ENCODE measurements at places on chromosomes 12 and 14.

- no peak for DNase-seq
These were observed 74.0 kb downstream of the SNAPC1 start for GRCh38 chr14:61836184-61836583.

DNA sequence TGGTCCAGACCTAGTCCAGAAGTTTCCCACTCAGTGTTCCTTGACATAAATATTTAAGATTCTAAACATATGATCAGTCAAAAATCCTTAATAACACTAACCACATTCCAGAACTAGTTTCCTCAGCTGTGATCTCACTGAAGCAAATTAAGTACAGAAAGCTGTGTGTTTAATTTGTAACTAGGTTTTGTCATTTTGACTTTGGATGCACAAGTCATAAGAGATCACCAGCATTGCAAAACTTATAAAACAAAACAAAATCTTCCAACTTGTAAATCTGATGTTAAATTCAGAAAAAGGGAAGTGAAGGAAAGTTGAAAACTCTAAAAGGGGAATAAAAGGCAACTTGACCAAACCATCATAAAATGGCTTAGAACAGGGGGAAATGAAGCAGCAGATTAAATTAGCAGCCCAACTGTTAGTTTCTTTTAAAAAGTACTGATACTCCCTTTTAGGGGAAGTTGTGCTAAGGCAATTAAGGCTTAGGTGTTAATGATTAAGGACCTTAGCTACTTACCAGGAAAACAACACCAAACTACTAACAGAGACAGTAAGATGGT, 56.6 kb downstream of the SH2B3 start:
- no peak for DNase-seq

GRCh38 chr14:37709419-37710195, 114.2 kb downstream of the TTC6 start:
- DNase-seq, result no peak

DNA sequence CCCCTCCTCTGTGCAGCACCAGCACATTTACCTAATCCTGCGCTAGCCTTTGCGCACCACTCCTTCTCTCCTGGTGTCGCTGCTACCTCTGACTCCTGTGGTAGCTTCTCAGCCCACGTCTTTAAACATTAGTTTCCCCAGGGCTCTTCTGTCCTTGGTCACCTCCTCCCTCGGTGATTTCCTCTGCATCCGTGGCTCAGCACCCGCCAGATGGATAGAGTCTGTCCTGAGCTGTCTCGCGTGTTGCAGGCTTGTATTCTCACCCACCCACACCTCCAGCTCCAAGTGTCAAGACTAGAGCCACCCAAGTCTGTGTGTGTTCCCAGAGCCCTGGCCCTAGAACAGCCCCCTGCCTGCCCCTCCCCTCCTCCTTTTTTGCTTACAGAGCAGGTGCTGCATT, 83.2 kb downstream of the EML1 start:
- no peak for DNase-seq

- no peak for DNase-seq
These were observed 3.9 kb downstream of the BLTP3B start for GRCh38 chr12:100138803-100139098.

GRCh38 chr12:24436667-24437066, 487.2 kb upstream of the SOX5 start:
- no peak for DNase-seq

DNA sequence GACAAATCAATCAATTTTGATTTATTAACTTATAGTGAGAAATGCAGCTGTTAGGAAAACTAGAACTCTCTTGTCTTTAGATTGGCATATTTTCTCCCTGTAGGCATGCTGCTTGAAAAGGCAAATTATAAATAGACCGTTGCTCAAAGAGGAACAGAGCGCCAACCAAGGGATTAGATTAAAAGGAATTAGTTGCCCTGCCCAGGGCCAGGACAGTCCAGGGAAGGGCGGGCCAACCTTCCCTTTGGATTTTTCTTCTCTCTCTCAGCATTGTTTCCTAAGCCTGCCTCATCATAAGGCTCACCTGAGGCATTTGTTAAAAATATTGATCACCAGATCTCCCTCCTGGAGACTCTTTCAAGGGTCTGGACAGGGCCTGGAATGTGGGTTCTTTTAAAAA, 8.6 kb downstream of the CIPC start:
- no peak for DNase-seq

- DNase-seq, result no peak
These were observed 438.7 kb downstream of the LRFN5 start for GRCh38 chr14:42045383-42045782.

DNA sequence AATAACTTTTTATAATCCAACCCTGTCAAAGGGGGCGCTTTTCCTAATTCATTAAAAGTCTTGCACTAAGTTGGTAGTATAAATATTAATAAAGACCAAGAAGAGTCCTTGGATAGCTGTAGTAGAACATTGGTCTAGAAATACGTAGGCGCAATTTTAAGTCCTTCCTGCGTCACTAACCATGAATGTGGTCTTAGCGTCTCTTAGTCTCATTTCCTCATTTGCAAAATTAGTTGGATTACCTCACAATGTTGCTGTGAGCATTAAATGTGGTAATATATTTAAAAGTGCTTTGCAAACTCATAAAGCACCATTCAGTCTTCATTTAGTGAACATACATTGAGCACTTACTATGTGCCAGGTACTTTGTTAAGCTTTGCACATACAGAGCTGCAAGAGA, 149.7 kb downstream of the AEBP2 start:
- no peak for DNase-seq

GRCh38 chr12:42962384-42962783, 372.8 kb upstream of the PRICKLE1 start:
- no peak for DNase-seq

DNA sequence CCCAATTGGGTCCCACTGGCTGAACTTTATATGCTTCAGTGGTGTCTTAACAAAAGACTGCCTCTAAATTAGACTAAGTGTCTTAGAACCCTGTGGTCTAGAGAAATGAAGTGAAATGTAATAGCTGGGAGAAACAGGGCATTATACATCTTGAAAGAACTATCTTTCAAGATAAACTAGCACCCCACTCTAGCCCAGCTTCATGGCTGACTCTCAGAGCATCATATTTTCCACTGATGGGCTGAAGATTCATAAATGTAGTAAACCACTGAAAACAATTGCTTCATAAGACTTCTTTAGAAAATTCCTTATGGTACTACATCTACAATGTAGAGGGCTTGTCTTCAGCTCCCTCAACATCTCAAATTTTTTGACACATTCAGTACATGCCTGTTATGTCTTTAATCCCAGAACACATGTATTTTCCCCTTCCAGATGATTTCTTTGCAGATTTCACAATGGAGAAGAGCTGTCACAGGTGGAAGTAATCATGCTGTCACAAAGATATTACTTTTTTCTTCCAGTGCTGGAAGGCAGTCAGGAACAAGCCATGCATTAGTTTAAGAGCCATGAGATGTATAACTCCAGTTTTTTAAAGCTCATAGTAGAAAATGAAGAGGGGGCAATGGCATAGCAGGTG, 48.5 kb downstream of the IFNG-AS1 start:
- no peak for DNase-seq

DNA sequence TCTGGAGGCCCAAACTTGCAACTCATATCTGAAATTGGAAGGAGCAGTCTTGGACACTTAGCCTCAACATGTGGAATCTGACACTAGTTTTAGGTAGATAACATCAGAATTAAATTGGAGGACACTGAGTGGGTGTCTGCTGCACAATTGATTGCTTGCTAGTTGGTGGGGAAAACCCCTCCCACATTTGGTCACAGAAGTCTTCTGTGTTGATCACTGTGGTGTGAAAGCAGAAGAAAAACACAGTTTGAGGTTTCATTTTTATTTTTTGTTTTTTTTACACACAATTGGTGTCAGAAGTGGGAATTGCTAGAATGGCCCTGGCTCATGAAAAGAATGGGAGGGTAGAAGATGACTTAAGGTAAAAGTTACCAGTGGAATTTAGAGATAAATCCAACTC, 78.0 kb upstream of the CD163 start:
- DNase-seq, result no peak

- no peak for DNase-seq
These were observed 606.1 kb downstream of the SLC16A7 start for GRCh38 chr12:60201891-60202290.

DNA sequence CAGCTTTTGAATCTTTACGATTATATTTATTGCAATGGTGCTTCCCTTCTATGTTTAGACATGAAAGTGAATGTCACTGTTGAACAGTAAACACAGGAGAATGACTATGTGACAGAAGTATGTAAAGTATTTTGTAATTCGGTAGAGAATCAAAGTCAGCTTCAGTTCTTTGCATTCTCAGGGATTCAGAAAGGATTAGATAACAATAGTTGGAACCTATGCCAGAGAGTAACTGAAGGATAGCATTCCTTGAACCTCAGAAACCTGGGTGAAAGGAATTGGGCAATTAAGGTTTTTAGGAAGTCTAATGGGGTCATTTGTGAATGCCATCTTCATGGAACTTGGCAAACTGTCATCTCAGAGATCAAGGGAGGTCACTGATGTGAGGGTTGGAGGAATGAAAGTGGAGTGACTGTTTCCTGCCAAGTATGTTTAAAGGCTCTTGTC, 305.3 kb upstream of the DDHD1 start:
- no peak for DNase-seq

DNA sequence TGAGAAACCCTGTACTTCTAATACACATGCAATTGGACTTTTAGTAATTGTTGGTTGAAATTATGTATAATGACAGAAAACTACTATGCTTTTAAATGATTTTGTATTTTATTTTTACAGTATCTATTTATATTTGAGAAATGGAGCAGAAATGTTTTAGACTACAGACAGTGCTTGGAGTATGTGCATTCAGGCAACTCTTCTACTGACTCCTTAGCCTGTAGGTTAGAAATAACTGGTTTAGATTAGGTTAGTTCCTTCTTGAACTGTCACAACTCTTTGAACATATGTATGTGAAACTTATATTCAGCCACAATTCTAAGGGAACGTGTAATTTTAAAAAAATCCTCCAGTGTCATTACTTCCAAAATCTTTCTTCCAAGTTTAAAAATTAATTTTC, 1.7 kb downstream of the FGFR1OP2 start:
- no peak for DNase-seq

GRCh38 chr14:92427096-92427495, 86.5 kb upstream of the RIN3 start:
- no peak for DNase-seq

GRCh38 chr14:68782091-68782981, 10.5 kb downstream of the ZFP36L1 start:
- no peak for DNase-seq

GRCh38 chr12:46650688-46651087, 175.1 kb downstream of the SLC38A4 start:
- no peak for DNase-seq

DNA sequence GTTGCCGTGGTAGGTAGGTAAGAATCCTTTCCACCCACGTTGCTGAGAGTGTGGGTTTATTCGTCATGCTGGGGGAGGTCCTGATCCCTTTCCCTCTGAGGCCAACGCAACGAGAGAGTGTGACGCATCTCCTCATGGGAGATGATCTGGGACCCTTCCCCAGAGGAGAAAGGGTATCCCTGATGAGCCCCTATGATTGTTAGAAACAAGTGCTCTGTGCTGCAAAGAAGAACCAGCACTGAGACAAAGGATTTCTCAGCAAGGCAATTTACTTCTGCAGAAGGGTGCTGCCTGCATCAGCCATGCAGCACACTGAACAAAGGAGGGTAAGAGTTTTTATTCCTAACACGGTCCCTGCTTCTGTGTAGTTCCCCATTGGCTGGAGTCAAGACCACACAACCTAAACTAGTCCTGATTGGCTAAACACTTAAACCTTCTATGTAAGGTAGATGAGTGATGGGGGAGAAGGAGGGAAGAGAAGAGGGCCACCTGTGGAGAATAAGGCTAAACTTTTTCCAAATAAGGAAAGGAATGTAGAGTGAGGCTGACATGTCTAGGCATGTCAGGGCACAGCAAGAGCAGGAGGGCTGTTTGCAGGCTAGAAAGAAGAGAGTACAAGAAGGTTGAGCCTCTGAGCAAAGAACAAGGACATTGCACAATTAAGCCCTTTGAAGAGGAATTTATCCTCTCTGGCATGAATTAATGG, 21.3 kb downstream of the CLEC2A start:
- DNase-seq, result no peak

GRCh38 chr12:8860165-8860961, 37.9 kb downstream of the A2ML1 start:
- no peak for DNase-seq

GRCh38 chr12:25689996-25690501, 137.0 kb upstream of the LMNTD1 start:
- no peak for DNase-seq

GRCh38 chr12:91983935-91984334, 161.7 kb downstream of the BTG1 start:
- no peak for DNase-seq

GRCh38 chr14:93926873-93927799, at the start of gene FAM181A:
Gene FAM181A (plus strand): TSS chr14:93927344. CDS start chr14:93928286, 942 bp downstream.
- DNase-seq, result no peak

- no peak for DNase-seq
These were observed 41.9 kb downstream of the JDP2 start for GRCh38 chr14:75469606-75470237.

GRCh38 chr12:49705479-49706134, 1.6 kb downstream of the FMNL3 start:
- no peak for DNase-seq

- DNase-seq, result no peak
These were observed 6.7 kb upstream of the CLEC7A start for GRCh38 chr12:10136637-10137205.

GRCh38 chr12:103331643-103332042, 164.1 kb downstream of the C12orf42 start:
- no peak for DNase-seq

DNA sequence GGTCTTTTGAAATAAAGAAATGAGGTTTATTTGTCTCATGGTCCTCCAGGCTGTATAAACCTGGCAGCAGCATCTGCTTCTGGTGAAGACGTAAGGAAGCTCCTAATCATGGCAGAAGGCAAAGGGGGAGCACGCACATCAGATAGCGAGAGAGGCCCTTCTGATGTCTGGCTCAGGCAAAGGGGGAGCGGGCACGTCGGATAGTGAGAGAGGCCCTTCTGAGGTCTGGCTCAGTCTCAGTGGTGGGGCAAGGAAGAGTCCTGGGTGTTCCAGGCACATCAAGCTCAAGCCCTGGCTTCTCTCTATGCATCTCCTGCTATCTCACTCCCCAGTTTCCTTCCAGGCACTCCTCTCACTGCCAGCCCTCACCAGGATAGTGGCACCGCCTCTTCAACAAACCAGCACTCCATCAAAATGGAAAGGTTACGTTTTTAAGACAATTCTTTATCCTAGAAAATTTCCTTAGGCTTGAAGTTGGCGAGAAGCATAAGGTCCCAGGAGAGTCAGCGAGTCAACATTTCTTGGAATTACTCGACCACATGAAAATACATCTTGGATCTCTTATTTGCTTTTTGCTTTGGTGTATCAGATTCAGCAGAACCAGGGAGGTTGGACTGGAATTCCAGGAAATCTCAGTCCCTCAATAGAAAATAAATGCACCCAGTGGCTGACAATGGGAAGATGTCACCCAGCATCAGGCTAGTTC, 189.6 kb upstream of the TMEM132C start:
- DNase-seq, result no peak

- DNase-seq, result no peak
These were observed 11.9 kb downstream of the NAA30 start for GRCh38 chr14:57402173-57402852.

DNA sequence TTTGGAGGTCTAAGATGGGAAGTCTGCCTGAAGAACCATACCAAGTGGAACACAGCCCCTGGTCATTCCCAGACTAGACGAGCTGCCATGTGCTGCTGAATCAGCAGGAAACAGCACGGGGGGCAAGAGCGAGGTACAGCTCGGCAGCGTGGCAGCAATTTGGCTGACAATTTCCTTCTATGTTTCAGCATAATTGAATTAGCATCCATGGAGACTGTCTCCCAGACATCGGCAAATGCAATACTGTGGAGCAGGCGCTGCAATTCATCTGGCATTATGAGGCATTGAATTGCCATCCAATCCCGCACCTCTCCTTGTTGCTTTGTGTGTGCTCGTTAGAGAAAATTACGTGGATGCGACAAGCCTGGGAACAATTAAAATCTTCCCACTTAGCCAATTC, 46.0 kb upstream of the CCDC60 start:
- no peak for DNase-seq
